ENCODE measurements at places on chromosomes 4 and X.

DNA sequence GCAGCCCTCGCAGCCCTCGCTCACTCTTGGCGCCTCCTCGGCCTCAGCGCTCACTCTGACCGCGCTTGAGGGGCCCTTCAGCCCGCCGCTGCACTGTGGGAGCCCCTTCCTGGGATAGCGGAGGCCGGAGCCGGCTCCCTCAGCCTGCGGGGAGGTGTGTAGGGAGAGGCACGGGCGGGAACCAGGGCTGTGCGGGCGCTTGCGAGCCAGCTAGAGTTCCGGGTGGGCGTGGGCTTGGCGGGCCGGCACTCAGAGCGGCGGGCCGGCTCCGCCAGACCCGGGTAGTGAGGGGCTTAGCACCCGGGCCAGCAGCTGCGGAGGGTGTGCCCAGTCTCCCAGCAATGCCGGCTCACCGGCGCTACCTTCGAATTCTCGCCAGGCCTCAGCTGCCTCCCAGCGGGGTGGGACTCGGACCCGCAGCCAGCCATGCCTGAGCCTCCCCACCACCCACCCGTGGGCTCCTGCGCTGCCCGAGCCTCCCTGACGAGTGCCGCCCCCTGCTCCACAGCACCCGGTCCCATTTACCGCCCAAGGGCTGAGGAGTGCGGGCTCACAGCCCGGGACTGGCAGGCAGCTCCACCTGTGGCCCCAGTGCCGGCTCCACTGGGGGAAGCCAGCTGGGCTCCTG, 1.4 kb upstream of the AADAT start:
- no peak for DNase-seq

DNA sequence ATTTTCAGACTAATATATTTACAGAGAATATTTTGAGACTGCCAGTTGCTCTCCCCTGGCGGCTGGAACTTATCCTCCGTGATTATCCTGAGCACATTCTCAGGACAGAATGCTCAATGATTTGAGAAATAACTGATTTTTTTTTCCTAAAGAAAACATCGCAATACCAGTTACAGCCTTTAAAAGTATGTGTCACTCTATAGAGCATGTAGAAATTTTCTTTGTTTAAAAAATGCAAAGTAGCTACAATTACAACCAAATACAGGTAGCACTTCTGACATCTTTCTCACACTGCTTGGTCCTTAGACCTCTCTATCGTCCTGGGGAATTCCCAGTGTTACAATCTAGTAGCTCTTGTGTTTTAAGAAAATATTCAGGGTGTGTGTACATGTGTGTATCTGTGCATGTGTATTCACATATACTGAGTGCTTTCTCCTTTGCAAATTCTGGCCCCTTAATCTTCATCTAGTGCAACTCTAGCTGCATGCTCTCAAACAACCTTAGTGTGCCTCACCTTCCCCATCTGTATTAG, 13.8 kb downstream of the APBB2 start:
- no peak for DNase-seq

GRCh38 chrX:87299563-87300160, 217.9 kb upstream of the KLHL4 start:
- DNase-seq, result peak; percentile 41

- peak; percentile 1 for DNase-seq
These were observed 444.8 kb upstream of the SLIT2 start for GRCh38 chr4:19806865-19807264.

GRCh38 chrX:100743009-100743607, 11.2 kb upstream of the SYTL4 start:
- DNase-seq, result peak; percentile 91

Measured in hematopoietic multipotent progenitor cell treated with erythropoietin and hydrocortisone succinate and interleukin-3 and kit ligand, for 4 days (in vitro differentiated cells).